CD4-positive, alpha-beta T cell (primary cell): ENCODE measurements at places on chromosomes 1 and 21.

GRCh38 chr1:12342401-12343003, 112.7 kb downstream of the VPS13D start:
- no peak for DNase-seq

DNA sequence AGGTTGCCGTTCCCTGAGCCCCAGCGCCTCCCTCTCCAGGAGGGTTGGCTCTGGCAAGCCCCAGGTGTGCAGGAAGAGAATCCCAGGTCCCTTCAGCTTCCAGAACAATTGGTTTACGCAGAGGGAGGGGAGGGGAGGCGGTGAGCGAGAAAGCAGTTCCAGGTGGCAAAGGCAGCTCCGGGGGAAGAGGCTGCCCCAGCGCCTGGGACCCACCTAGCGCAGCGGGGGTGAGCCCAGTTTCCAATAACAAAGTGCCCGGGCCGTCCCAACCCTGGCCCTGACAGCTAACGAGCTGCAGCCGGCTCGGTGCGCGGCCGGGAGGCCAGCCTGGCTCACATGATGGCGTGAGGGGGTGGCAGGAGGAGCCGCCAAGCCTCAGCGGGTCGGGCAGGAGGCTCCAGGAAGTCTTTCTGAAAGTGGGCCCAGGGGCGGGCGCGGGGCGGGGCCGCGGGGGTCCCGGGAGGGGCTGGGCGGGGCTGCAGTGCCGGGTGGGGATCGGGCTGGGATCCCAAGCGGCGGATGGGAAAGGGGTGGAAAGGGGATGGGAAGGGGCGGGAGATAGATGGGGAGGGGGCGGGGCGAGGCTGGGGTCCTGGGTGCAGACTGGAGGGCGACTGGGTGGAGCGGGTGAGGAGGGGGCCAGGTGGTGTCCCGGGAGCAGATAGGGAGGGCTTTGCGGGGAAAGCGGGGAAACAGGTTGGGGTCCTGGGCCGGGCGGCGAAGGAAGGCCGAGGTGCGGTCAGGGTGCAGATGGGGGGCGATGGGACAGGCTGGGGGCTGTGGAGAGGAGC, 22.8 kb downstream of the DHRS3 start:
- no peak for DNase-seq

GRCh38 chr1:116538544-116538943, 32.3 kb downstream of the CD58 start:
- peak; percentile 18 for DNase-seq

- no peak for DNase-seq
Observed at GRCh38 chr1:218671573-218671972, 326.4 kb downstream of the TGFB2 start.

DNA sequence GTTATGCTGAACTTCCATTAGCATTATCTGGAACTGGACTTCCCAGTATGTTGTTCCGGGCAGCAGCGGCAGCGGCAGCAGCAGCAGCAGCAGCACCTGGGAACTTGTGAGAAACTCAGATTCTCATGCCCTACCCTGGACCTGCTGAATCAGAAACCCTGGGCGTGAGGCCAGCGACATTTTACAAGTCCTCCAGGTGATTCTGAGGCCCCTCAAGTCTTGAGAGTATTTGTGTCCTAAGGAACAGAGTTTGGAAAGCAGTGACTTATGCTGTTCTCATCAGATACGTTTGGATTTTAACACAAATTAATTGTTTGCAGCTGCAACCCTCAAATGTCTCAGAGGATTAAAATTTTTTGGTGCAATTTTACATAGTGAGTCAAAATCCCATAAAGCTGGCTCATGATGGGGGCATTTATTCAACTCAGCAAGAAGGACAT, 157.2 kb upstream of the KAZN start:
- no peak for DNase-seq

GRCh38 chr1:167697667-167698141, 24.1 kb upstream of the MPZL1 start:
- no peak for DNase-seq

- no peak for DNase-seq
Observed at GRCh38 chr1:198328458-198329032, 171.7 kb downstream of the NEK7 start.

DNA sequence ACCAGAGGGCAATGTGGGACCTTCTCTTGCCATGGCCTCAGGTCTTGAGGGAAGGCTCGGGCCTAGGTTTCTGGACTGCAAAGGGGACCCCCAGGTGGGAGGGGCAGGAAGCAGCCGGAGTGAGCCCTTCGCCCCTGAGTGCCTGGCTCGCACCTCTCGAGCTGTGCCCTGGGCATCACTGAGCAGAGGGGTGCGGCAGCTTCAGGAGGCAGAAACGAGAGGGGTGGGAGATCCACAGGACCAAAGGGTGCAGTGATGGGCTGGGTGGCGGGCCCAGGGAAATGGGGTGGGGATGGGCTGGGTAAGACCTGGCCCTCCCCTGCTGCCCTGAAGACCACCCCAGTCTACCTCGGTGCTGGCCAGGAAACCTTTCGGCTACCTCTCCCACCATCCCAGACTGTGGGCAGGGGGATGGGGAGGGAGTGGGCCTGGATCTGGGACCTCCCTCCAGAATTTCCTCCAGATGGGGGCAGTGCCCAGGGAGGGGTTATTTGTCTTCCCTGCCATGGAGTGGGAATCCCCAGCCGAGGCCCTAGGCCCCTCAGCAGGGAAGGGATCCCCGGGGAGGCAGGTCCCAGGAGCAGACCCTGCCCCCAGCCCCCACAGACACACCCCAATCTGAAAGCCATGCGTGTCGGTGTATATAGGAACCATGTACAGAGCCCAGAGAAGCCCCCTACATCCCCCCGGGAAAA, 21.3 kb downstream of the A3GALT2 start:
- no peak for DNase-seq

DNA sequence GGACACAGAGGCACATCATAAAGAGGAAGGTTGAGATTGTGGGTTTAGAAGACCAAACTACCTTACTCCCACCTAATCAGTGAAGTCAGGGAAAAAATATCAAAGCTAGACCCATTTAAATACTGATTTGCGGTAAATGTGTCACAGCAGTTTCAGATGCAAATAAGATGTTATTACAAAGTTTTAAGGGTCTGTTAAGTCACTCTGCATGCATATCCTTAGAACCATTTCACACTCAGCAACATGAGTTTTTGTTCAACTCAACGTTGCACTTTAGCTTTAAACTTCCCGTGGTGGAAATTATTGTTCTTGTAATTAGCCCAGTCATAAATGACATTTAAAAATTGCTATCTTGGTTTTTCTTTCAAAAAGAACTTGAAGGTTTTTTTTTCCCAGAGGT, 34.8 kb downstream of the RPAP2 start:
- DNase-seq = no peak

DNA sequence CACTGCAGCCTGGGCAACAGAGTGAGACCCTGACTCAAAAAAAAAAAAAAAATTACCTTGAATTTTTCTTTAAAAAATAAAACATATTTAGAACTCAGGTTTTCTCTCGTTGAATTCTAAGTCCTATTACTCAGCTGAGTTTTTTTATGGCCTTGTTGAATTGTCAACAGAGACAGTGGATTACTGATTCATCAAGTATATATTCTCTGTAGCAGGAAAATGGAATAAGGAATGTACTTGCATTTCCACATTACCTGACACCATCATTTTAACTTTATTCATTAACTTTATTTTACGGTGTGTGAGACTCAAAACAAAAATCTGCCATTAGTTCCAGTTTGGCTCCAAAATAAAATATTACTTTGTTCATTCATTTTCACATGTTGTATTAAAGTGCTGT, 53.8 kb upstream of the APP start:
- DNase-seq = no peak

DNA sequence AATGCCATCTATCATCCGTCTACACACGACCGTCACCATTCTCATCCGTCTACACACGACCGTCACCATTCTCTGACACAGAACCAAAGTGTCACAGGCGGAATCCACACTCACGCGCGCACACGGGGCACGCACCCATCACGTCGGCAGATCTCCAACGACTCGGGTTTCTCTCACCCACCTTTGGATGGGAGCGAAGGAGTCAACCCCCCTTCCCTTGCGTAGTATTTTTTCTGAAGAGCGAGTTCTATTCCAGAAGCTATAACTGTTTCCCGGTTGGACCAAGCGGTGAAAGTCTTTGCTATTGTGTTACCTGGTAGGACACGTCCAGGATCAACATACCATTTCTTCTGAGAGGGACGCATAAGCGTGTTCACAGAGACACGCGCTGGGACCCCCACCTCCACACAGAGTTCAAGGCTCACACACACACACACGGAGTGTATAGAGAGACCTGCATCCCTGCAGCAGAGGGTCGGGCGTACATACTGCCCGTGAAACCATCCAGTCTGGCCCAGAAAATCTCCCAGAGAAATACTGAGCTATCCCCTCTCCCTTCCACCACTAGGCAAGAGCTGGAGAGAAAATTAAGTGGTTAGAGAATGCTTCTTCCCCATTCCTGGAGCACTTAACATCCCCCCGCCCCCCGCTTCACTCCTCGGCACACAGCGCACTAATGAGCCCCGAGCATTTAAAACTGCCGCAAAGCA, 741 bp downstream of the DUSP10 start:
- peak; percentile 17 for DNase-seq

GRCh38 chr1:181160998-181161870, 72.7 kb downstream of the IER5 start:
- peak; percentile 40 for DNase-seq

GRCh38 chr1:26418865-26419349, 8.3 kb downstream of the LIN28A start:
- DNase-seq = no peak

- DNase-seq = no peak
Observed at GRCh38 chr1:41631971-41632370, 147.5 kb upstream of the EDN2 start.

GRCh38 chr21:39499156-39499555, 47.4 kb downstream of the SH3BGR start:
- no peak for DNase-seq

- no peak for DNase-seq
Observed at GRCh38 chr21:41953831-41954653, at the start of gene C2CD2. TSS of gene C2CD2 (minus strand) at chr21:41954018. CDS start at chr21:41953648, 370 bp downstream.

GRCh38 chr1:70483342-70483741, 72.3 kb downstream of the CTH start:
- no peak for DNase-seq

- no peak for DNase-seq
Observed at GRCh38 chr1:67615886-67616285, 69.1 kb upstream of the GADD45A start.

GRCh38 chr1:9835758-9836631, 12.2 kb upstream of the CLSTN1 start:
- DNase-seq = no peak

DNA sequence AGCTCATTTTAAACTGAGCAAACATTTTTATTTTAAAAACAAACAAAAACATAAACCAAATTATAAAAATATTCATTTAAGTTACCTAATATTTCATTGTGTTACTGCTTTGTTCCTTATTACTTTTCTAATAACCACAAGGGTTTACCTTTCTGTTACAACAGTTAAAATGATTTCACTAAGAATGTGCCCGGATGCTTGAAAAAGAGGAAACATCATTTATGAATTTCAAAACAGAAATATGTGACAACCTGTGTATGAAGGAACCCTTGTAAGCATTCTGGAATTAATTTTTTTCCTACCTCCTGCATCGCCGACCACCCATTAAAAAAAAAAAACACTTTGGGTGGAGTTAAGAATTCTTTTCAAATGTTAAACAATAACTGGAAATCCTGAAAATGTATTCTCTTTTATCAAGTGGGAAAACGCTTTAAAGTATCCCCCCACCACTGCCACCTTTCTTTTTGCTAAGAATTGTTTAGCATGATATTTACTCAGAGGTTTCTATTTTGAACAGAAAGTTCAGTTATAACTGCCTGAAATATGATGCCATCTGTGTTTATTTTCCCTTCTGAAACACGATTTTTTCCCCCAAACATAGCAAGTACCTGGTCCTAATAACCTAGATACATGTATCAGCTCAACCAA, 9.1 kb downstream of the CYYR1 start:
- DNase-seq = no peak

GRCh38 chr1:67019600-67020136, 34.3 kb downstream of the SLC35D1 start:
- no peak for DNase-seq

DNA sequence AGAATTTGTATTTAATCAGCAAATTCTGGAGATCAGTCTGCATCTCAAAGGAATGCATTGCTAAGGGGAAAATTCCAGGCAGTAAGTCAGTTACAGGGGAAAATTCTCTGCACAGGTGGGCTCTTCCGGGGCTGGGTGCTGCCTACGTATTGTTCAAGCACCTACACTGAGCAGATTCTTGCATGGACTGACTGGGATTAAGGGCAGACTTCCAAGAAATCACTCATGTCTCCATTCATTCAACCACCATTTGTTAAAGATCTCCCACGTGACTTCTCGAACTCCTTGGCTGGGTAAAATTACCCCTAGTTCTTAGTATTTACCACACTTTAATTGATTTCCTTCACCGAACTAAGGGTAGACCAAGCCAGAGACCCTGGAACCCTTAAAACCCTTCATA, 28.2 kb upstream of the KCNE1 start:
- DNase-seq = no peak

GRCh38 chr1:27053977-27054753, 41.5 kb upstream of the TENT5B start:
- no peak for DNase-seq

GRCh38 chr21:45149021-45149420, 74.6 kb downstream of the ADARB1 start:
- DNase-seq = no peak
